ENCODE measurements at places on chromosomes 7 and 10.

DNA sequence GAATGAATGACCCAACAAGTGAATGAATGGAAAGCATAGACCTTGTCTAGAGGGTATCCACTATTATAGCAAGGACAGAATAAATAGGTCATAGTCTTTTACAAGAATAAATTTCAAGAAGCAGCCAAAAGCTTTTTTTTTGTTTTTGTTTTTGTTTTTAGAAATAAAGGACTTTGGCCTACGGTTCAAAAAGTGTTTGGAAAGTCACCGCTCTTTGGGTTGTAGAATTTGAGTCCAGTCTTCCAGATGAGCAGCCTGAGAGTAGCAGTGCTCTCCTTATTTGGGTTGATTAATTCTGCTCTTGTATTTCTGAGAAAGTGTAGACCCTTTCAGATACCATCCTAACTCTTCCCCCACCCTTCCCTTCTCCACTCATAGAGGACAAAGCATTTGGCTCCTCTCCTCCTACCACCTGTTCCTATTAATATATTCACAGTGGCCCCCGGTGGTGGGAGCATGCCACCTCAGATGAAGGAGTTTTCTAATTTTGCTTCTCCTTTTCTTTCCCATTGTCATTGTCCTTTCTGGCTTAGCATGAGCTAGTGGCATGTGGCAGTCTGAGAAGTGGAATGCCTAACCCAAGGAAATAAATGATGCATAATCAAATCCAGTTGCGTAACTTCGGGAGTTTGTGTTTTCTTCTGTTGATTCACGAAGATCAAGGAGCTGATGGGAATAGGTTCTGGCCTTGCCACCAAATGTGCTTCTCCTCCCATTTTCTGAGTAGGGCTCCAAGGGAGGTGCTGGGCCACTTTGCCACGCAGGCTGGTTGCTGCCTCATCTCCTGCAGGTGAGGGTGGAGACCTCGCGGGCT lies 114.7 kb downstream of the CHN2 start:
- DNase-seq: peak; percentile 17

DNA sequence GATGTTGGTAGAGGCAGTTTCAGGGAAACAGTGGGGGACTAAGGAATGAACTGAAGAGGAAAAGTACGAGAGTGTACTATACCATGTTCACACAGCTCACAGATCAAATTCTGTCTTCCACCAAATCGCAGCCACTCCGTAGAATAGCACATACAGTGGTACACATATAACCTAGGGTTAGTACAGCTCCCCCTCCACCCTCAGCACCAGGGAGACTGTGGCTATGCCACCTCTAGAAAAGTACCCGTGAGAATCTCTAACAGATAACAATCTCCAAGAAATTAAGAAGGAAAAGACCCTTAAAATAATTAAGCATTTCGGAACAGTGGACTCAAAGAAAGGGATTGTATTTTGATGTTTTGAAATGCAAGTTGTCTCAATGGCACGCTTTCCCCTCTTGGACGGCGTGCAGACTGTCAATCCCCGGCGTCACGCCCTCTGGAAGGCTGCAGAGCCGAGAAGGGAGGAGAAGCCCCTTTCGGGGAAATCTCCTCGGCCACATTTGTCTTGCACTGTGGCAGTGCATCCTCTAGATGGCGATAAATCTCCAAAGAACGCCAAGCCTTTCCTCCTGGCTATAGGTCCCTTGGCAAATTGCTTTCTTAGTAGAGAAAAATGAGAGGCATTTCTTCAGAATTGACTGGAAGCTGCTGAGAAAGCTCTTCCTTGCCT lies 345.0 kb downstream of the REEP3 start:
- DNase-seq: peak; percentile 72

GRCh38 chr10:100043796-100044195 lies 34.0 kb upstream of the DNMBP start:
- DNase-seq: peak; percentile 56

DNA sequence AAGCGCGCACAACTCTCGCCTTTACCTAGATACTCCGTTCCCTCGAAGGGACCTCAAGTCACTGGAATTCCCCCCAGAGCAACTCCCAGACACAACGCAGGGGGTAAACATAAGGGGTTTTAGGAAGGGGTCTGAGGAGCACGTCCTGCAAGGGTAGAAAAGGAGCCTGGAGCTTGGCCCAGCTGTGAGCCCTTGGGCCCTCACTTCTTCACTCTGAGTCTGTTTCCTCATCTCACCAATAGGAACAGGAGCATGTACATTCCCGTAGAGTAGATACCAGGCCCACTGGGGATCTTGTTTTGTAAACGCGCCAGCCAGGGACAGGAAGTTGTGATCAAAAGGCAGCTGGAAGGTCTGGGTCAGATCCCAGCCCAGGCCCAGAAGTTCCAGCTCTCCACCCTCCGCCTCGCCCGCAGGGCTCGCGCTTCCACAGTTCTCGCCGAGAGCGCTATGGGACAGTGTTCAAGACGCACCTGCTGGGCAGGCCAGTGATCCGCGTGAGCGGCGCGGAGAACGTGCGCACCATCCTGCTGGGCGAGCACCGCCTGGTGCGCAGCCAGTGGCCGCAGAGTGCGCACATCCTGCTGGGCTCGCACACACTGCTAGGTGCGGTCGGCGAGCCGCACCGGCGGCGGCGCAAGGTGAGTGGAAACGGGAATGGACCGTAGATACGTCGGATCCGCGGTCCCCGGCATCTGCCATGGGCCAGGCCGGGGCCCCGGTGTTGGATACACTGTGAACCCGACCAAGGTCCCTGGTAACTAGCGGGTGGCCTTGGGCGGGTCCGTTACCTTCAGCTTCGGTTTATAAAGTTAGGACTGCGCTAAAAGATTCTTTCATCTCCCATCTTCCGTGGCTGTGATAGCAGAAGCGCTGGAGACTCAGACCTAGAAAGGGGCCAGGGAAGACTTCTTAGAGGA lies 1.3 kb downstream of the CYP26C1 start:
- peak; percentile 47 for DNase-seq

GRCh38 chr7:45494885-45495284 lies 79.3 kb upstream of the ADCY1 start:
- no peak for DNase-seq

DNA sequence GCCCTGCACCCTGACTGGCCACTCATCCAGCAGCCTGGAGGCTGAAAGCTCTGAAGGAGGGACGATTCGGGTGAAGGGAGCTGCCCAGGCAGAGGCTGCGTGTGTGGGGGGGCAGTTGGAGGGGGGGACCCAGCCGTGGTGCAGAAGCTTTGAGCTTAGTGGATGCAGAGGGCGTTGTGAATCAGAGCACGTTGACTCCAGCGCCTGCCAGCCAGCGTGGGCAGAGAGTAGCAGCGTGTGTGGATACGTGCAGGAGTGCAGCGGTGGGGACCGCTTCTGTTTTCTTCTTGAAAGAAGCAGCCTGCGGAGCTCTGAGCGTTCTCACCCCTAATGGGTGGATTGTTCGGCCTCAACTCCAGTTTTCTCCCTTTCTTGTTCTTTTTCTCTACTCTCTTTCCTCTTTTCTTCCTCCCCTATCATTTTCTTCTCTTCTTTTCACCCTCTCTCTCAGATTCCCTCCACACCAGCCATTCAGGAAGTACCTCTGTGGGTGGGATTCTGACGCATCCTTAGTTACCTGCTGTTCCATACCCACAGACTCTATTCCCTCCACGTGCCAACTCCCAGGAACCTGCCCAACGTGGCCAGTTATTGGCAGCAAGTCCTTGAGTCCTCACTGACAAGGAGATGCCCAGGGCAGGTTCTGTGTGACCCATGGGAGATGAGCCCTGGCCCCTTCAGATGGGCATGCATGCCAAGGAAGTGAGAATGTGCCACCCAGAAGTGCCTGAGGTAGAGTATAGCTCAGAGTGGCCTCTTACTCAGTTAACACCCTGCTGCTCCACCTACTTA lies 47.4 kb downstream of the SORCS3 start:
- no peak for DNase-seq

DNA sequence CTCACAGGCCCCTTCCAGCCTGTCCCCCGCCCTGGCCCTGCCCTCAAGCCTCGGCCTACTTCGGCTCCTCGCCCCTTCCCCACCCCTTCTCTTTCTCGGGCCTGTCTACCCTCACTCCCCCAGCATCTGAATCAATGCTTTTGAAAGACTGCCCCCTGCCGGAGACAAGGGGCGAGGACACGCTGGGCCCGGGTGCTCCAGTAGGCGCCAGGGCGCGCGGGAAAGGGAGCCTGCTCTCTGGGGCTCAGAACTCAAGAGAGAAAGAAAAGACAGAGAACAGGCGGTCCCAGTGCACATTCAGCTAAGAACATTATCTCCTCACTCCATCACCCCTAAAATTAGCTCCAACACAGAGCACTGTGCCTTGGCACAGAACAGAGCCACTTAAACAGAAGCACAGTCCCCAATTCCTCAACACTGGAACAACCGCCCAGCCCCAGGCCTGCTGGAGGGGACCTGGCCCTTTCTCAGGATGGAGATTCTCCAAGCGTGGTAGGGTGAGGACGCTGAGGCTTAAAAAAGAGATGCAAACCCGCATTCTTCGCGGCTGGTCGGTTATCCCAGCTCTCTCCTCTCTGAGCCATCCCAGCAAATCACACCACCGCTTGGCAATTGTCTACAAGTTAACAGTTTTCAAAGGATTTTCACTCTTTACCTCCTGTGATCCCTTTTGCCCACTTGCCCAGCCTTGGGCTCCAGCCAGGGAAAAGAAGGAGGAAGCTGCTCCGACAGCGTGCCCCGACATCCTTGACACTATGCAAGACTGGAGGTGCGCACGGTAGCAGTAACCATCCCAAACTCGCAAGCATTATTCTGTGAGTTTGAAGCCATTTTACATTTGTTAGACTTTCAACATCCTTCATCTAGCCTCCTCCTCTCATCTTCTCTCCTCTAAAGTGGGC lies 2.1 kb downstream of the GIGYF1 start:
- DNase-seq: peak; percentile 85

- DNase-seq: peak; percentile 36
These were observed 116.0 kb downstream of the NPTX2 start for GRCh38 chr7:98733036-98733435.

DNA sequence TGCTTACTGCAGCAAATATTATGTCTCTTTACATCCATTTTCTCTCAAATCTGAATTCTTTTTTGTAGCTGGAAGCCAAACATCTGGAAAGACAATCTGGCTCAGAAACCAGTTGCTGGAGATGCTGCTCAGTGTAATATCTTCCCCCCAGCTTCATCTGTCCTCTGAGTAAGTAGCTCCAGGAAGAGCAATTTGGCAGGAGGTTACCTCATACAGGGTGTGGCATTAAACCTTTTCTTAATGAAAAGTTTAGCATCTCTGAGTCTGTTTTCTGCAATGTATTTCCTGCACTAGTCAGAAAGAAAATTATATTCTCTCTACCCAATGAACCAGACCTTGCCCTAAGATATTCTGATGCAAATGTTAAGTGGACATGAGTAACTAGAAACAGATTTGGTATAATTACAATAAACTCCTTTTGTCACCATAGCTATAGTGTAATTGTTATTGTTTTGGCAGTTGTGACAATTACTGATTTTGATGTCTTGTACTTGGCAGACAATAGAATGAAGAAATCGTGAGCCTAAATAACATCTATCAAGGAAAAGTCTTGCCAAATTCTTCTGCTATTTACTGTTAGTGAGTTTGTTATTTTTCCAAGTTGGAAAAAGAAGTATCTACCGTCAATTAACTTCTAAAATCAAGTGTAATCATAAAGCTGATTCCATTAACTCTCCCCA lies 123.3 kb downstream of the WDFY4 start:
- DNase-seq: no peak

GRCh38 chr7:23268746-23269145 lies 22.2 kb downstream of the GPNMB start:
- DNase-seq: no peak

GRCh38 chr7:102055181-102055976 lies 231.3 kb upstream of the SH2B2 start:
- DNase-seq: no peak

GRCh38 chr7:124397134-124397533 lies 364.3 kb upstream of the TMEM229A start:
- no peak for DNase-seq

DNA sequence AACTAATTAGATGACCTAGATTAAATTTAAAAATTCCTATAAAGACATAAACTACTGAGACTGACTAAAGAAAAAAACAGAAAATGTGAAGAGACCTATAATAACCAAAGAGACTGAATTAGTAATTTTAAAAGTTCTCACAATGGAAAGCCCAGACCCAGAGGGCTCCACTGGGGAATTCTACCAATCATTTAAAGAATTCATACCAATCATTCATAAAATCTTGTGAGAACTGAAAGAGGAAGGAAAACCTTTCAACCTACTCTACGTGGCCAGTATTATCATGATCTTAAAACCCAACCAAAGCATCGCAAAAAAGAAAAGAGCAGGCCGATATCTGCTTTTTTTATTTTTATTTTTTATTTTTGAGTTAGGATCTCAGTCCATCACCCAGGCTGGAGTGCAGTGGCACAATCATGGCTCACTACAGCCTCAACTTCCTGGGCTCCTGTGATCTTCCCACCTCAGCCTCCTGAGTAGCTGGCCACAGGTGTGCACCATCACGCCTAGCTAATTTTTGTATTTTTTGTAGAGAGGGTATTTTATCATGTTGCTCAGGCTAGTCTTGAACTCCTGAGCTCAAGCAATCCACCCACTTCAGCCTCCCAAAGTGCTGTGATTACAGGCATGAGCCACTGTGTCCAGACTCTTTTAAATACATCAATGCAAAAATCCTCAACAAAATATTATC lies 48.6 kb downstream of the DGKI start:
- DNase-seq: no peak

GRCh38 chr7:111012799-111013675 lies 77.9 kb upstream of the LRRN3 start:
- no peak for DNase-seq

DNA sequence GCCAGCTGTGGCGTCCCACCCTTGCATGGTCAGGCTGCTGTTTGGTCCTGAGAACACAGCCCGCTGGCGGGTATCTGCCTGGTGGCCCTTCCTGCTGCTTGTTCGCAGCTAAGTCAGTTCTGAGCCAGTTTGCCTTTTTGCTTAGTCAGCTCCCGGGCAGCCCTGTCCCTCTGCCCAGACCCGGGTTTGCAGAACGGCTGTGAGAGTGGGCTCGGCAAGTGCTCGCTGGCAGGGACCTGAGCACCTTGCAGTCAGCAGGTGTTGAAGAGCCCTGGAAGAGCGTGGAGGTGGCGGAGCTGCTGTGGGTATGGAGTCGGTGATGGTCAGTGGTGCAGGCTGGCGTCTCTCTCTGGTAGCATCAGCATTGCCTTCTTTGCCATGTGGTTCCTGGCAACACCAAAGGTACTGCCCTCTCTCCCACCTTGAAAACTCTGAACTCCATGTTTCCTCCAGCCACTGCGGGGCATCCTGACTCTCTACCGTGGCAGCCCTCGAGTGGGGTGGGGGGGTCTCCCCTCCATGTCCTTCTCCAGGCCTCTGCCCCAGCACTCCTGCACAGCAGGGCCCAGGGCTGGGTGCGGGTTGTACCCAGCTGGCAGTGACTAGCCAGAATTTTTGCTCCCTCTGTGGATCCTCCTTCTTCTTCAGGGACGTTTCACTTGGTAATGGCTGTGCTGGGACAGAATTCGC lies 4.6 kb downstream of the INPP5A start:
- no peak for DNase-seq
